ENCODE measurements at places on chromosomes 13 and 19. TPM values are rescaled to one million over a fixed set of nuclear protein-coding genes. Genes with fewer than 3 reads are reported as not detected.

- DNase-seq: no peak
- no peak overlapping the region for H3K4me3 ChIP-seq
- no peaks in the 10 kb centered on the region for H3K27me3 ChIP-seq
- H3K36me3 ChIP-seq: no peaks in the 10 kb centered on the region
- H3K27ac ChIP-seq: no peak overlapping the region
These were observed 40.0 kb upstream of the F7 start for GRCh38 chr13:113065406-113066141.

GRCh38 chr13:60020288-60020687, 143.4 kb downstream of the DIAPH3 start:
- H3K4me3 ChIP-seq: no peak overlapping the region
- H3K36me3 ChIP-seq: no peaks in the 10 kb centered on the region
- no peaks in the 10 kb centered on the region for H3K27me3 ChIP-seq
- H3K4me1 ChIP-seq: no peaks in the 10 kb centered on the region

DNA sequence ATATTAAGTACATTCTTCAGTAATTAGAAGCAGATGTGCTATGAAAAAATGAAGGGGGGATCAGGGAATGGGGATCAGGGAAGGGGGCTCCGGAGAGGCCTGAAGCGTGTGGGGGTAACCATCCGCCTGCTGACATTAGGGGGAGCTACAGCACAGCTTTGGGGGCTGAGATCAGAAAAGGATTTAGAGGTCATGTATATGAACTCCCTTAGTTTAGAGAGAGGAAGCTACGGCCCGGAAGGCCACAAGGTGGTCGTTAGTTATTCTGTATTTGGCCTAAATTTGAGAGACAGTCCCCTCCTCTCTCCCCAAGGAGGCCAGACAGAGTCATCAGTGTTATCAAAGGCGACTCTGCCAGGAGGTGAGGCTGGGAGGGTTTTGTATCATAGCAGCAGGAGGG, 99.0 kb downstream of the TM9SF2 start:
- H3K4me1 ChIP-seq: no peaks in the 10 kb centered on the region
- no peak overlapping the region for H3K27ac ChIP-seq
- H3K36me3 ChIP-seq: no peaks in the 10 kb centered on the region

GAPDHS gene
- total RNA-seq: not detected

ZBTB7A gene
- 26.2 TPM for total RNA-seq

KANK3 gene
- total RNA-seq: 10.2 TPM

DZIP1 gene
- total RNA-seq: 5.0 TPM
